Heart left ventricle (tissue), 16 donors: ENCODE measurements at places on chromosomes 16 and 17.

DNA sequence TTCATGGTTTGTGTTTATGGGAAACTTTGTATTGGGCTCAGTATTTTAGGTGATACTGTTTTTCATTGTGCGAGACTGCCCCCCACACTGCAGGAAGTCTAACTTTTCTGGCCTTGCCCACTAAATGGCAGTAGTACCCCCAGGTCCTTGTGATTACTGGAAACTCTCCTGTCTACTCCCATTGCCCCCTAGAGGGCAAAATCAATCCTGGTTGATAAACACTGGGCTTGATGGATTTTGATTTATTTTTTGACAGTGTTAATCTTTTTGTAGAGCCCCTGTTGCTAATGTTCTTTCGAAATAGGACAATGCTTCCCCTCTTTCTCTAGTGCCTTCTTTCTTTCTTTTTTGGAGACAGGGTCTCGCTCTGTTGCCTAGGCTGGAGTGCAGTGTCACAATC is 15.5 kb downstream of the METTL9 start:
- no peak for DNase-seq

DNA sequence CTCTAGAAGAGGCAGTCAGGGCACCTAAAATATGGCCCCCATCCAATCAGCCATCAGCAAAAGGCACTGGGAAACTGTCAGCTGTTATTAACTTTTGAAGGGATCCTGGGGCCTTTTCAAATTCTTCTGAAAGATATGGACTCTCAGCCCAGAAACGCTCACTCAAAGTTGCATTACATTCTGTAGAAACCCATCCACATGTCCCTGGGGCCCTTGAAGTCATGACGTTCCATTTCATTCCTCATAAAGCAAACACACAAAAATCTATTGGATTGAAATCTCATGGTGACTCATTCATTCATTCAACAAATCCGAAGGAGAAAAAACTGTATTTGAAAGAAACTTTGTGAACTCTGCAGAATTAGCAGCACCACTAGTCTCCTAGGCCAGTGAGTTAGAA is 215.3 kb downstream of the C16orf95 start:
- DNase-seq, result no peak

DNA sequence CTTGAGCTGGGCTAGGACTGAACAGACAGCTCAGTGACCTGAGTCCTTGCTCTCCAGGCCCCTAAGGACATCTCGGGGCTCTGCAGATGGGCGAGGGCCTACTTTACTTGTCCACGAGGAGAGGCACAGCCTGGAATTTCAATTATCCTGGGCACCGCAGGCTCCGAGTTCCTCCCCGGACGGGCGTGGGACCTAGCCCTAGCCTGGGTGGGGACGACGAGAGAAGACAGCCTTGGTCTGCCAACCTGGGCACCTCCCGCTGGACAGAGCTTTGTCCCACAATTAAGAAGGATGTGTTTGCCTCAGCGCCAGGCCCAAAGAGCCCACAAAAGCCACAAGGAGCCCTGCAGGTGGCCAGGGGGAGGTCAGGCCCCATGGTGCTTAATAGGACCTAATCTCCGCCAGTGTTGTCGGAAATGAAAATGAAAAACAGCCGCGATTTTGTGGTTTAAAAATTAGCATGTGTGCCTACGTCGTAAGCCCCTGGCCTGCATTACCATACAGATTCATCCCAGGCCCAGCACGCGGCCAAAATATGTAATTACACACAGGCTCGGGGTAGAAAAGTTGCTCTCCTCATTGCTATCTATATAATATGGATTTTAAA is 51.4 kb upstream of the LHX1 start:
- DNase-seq, result no peak

DNA sequence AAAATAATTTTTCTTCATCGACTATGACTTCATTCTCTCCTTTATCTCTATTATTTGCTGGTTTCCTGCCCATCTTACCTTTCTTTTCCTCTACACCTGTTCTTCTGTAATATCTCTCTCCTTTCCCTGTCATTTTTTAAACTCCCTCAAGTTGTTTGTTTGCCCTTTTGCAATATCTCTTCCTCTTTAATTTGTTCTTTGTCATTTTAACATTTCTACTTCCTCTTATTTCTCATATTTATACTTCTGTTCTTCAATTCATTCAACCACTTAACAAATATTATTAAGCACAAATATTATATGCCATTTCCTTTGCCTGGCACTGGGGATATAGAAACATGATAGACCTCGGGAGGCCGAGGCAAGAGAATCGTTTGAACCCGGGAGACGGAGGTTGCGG is 22.6 kb downstream of the MAP3K3 start:
- DNase-seq, result no peak

- DNase-seq, result peak; percentile 74
Measured at GRCh38 chr16:4319454-4320421, 3.9 kb downstream of the GLIS2 start.

- no peak for DNase-seq
Measured at GRCh38 chr16:57039148-57039812, 49.9 kb downstream of the NLRC5 start.

- no peak for DNase-seq
Measured at GRCh38 chr17:82086941-82087906, 10.8 kb downstream of the FASN start.

DNA sequence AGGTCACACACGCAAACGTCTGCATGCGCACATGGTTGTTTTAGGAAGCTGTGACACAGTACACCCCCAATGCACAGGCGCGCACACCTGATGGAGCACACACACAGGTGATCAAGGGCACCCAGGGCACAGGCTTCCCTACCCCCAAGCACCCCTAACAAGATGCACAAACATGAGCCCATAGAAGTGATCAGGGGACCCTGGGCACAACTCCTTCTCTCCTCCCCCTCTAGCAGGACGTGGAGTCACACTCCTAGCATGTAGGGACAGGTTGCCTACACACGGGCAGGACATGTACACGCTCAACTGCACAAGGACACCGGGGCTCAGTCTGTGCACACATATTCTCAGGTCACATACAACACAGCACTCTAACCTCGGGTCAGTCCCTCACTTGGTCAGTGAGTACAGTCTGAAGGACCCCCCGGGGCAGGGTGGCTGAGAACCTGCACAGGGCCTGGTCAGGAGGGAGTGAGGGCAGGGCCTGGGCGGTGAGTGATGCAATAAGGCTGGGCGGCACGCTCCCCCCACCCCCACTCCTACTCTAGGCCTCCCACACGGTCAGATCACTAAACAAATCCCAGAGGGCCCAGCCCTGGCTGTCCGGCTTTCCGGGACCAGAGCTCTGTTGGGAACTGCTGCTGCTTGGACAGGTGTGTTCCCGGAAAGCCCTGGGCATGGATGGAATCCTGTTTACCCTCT is 751 bp upstream of the DOC2B start:
- DNase-seq, result no peak

DNA sequence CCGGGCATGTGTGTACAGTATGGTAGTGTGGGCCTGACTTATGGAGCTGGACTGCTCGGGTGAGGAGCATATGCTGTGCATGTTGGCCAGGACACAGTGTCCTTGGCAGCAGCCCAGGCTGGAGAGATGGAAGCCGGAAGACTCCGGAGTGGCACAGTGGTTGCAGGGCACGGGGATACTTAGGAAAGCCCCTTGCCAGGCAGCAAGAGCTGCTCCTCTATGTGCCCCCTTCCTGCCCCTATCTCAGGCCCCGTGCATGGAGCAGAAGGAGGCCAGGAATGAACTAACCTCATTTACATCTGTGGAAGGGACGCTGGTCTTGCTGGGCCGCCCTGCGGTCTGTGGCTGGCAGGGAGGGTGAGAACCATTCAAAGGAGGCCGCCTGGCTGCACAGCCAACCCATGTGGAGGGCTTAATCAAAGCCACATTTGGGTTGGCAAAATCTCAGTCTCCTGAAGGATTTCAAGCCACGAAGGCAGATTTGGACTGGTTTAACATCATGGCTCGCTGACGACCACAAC is 32.2 kb upstream of the RCVRN start:
- peak; percentile 78 for DNase-seq

GRCh38 chr16:67397812-67398545 is 4.7 kb upstream of the TPPP3 start:
- no peak for DNase-seq

GRCh38 chr17:52201767-52202519 is 43.4 kb upstream of the CA10 start:
- no peak for DNase-seq
